Stimulated activated CD4-positive, alpha-beta T cell treated with anti-CD3 and anti-CD28 coated beads, Interleukin-12 subunit alpha, Interleukin-12 subunit beta, amount 100 ng/mL, for 24 hours (primary cell): ENCODE measurements at places on chromosomes 6 and 20.

GRCh38 chr6:158069800-158070195, 88.1 kb downstream of the SYNJ2 start:
- DNase-seq, result no peak

GRCh38 chr20:6966721-6967120, 199.2 kb downstream of the BMP2 start:
- no peak for DNase-seq

DNA sequence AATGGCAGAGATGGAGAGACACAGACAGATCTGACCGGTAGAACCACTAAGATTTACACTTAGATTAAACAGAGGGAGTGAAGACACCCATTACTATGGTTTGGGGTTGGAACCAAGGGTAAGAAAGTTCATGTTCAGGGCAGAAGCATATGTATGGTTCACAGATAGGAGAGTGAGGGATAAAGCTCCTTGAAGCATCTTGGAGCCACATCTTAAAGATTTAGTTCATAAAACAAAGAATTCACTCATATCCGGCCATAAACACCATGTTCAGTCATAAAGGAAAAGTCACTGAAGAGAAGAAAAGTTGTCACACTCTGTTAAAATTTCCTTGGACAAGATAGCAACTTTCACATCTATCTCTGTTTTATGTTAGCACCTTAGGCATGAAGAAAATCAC, 18.0 kb downstream of the STX7 start:
- no peak for DNase-seq

DNA sequence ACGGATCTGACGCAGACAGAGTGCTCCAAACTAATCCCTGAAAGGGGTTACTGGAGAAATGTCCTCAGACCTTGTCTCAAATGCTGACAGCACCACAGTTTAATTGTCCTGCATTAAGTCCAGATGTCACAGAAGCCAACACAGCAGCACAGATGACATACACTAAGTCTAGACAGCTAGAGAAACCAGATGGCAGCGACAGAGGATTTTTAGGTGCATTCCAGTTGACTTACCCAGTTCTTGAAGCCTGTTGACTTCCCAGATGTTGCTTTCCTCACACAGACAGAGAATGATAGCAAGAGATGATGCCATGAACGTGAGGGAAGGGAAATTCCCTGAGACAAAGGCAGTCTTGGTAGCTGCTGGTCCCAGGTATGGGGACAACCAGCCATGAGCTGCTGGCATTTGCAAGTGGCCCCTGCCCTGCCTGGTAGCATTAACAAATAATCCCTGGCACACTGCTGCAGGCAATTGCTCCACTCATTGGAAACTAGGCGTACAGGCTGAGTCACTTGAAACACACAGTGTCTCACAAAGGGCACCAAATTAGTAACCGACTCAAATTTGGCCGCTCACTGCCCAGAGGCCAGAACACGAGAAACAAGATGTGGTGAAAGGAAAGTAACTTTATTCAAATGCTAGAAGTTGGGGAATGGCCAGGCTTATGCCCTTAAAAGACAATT, 52.2 kb downstream of the ADGB start:
- DNase-seq, result no peak

- DNase-seq, result no peak
These were observed 42.1 kb downstream of the SLC35A1 start for GRCh38 chr6:87514831-87515230.

DNA sequence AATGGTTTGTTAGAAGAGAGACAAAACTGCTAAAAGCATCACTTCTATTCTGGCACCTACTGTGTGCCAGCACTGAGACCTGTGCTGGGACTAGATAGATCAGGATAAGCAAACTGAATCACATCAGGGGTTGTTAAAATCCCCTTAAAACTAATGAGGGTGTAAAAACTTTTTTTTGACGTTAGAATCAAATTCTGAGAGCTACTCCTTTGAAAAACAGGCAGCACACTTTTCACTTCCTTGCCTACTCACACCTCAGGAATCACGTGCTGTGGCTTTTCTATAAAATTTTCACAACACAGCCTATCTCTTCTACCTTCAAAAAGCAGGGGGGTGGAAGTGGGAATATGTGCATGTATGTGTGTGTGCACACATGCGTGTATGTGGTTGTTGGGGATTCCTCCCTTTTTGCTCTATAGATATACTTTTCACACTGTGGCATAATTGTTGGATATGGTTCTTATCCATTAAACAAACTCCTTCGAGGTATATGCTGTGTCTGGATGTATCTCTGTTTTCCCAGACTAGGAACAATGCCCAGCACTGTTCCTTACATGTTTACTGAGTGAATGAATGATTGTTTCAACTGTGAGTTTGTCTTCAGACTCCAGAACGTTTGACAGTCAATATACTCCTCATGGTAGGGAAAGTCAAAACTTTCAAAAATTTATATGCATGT, 105.4 kb downstream of the FYN start:
- DNase-seq, result no peak

DNA sequence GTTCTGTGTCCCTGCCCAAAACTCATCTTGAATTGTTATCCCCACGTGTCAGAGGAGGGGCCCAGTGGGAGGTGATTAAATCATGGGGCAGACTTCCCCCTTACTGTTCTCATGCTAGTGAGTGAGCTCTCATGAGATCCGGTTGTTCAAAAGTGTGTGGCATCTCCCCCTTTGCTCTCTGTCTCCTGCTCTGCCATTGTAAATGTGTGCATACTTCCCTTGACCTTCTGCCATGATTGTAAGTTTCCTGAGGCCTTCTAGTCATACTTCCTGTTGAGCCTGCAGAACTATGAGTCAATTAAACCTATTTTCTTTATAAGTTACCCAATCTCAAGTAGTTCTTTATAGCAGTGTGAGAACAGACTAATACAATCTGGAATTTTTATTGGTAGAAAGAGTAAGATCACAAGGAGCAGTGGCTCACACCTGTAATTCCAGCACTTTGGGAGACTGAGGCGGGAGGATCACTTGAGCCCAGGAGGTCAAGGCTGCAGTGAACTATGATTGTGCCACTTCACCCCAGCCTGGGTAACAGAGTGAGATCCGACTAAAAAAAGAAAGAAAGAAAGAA, 47.1 kb upstream of the SLC22A16 start:
- DNase-seq, result no peak

GRCh38 chr6:37280162-37280887, 22.4 kb upstream of the TMEM217 start:
- no peak for DNase-seq

- no peak for DNase-seq
These were observed 262.0 kb downstream of the CD83 start for GRCh38 chr6:14379568-14379967.

GRCh38 chr6:19435755-19436154, 401.4 kb upstream of the ID4 start:
- DNase-seq, result no peak

- DNase-seq, result no peak
These were observed 18.4 kb downstream of the RRAGD start for GRCh38 chr6:89393659-89394058.

- no peak for DNase-seq
These were observed 18.9 kb downstream of the WRNIP1 start for GRCh38 chr6:2784061-2784460.

- DNase-seq, result no peak
These were observed 102.2 kb downstream of the FYN start for GRCh38 chr6:111771094-111771432.

DNA sequence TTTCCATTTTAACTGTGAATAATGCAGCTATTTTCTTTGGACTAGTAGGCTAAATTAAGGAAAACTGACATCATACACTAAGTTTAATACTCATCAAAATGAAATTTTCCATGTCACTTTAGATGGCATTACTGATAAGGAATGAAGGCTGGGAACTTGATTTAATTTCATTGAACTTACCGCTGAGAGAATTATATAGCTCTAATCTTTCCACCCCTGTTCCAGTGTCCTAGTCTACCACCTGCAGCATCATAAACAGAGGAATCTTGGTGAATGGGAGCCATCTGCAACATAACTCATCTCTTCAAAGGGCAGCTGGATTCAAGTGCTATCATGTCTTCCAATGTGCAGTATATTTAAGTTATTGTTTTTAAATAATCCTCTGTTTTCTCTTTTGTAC, 1395.2 kb downstream of the EPHA7 start:
- DNase-seq, result no peak

GRCh38 chr20:48864738-48865318, 37.0 kb upstream of the PREX1 start:
- DNase-seq, result no peak

- DNase-seq, result peak; percentile 52
These were observed 1.8 kb upstream of the SAMD5 start for GRCh38 chr6:147506704-147507114.
